ENCODE measurements at places on chromosomes 5 and 9.

- peak; percentile 55 for DNase-seq
Measured at GRCh38 chr5:93100428-93100827, 480.6 kb downstream of the NR2F1-AS1 start.

DNA sequence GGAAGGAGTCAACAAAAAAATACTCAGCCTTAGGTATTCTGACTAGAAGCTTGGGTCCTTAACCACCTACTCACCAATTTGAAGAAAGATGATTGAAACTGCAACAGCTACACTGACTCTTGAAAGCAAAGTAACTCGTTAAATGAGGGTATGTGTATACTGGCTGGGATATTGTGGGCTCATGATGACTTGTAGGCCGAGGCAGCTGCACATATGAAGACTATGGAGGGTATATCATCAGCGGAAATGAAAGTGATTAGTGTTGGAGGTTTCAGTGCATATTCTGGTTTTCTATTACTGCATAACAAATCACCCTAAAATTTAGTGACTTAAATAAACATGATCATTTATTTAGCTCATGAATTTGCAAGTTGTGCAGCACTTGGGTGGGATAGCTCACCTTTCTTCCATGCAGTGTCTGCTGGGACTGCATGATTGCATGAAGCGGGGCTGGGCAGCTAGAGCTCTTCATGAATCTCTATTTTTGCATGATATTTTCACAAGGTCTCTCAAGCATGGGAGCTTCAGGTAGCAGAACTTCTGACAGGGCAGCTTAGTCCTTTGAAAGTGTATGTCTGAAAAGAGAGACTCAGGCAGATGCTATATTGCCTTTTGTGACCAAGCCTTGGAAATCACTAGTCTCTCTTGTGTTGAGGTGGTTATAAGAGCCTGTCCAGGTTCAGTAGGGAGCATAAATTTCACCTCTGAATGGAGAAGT, 96.1 kb upstream of the CDKN2B start:
- no peak for DNase-seq

GRCh38 chr5:138552657-138553056, 9.6 kb upstream of the ETF1 start:
- DNase-seq, result no peak

DNA sequence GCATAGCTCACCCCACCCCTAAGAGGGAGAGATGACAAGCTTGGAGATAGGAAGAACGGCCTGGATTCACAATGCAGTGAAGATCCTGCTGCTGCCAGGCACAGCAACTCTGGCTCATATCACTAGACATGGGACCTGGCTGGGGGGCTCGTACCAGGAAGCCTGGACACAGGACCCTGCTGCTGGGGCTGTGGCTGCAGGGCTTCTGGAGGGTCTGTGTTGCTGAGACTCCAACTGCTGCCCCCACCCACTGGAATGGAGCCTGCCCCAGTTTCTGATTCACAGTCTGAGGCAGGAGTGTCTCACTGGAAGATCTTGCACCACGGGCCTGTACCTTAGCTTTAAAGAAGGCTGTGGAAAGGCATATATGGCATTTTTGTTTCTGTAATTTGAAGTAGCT, 31.0 kb upstream of the GLRX start:
- DNase-seq, result no peak

- no peak for DNase-seq
Measured at GRCh38 chr5:69416180-69416579, 1.3 kb downstream of the MARVELD2 start.

GRCh38 chr5:132764051-132764450, 13.0 kb downstream of the SEPTIN8 start:
- no peak for DNase-seq

- DNase-seq, result peak; percentile 68
Measured at GRCh38 chr9:2725898-2726649, 8.8 kb downstream of the KCNV2 start.

DNA sequence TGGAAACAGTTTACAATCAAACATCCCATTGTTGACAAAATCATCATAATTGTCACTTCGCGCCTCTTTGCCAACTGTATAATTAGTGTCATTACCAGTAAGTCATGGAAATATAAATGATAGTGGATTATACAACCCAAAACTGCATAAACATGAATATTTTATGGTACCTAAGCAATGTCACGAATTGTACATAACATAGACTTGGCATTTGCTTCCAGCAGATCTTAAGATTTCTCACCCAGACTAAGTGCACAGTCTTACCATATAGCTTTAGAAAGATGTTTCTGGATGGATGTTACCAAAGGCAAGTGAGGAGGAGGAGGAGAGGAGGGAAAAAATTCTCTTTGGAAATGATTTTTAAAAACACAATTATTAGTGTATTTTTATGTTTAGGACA, 113.4 kb upstream of the TAS2R1 start:
- no peak for DNase-seq

DNA sequence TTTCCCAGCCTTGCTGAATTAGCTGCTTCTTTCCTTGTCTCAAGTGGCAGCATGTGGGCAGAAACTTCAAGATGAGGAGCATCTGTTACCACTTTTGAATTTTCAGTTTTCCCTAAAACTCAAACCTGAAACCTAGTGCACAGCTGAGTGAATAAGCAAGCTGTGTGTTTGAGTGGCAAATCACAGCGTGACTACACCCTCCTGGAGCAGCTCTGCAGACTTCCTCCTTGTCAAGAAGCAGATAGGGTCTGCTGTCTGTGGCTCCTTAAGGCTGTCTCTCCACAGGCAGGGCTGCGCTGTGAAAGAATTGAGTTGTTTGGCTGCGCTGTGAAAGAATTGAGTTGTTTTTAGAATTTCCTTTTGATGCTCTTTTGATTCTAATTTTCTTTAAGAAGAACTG, 179.7 kb upstream of the HAPLN1 start:
- peak; percentile 29 for DNase-seq

GRCh38 chr5:16687898-16688297, 71.1 kb upstream of the RETREG1 start:
- DNase-seq, result no peak

DNA sequence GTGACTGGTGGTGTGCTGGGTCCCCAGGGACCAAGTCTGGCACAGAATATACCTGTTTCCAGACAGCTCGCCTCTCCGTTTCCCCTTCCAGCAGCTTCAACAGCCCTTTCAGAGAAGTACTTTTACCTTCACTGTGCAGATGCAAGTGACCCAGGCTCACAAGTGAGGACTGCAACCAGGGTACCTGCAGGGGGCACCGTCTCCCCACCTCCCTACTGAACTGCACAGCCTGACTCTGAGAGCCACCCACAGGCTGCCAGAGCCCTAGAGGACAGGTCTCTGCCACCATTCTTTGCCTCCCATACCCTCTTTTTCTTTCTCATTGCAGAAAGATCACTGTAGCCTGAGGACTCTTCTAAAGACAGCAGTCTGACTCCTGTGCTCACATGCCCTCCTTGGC, 15.4 kb downstream of the IL9 start:
- DNase-seq, result peak; percentile 10

DNA sequence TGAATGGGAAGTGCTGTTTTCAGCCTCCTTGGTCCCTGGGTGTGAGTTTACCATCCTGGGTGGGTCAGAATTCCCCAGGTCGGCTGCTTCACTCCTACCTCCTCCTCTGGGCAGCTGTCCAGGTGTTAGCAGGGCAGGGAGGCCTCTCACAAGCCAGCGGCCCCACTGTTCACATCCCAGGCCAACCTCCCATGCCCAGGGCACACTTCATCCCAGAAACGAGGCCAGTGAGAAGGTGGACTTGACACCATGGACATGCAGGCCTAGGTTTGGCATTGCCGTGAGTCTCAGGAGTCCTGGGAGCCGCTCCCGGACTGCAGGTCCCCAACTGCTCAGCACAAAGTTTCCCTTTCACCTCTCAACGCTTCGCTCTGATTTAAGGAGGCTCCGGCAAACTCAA, 229.6 kb upstream of the IRX2 start:
- DNase-seq, result no peak

GRCh38 chr9:89623925-89624420, 19.2 kb downstream of the GADD45G start:
- no peak for DNase-seq

- no peak for DNase-seq
Measured at GRCh38 chr5:32996336-32996735, 285.2 kb downstream of the NPR3 start.

- DNase-seq, result peak; percentile 77
Measured at GRCh38 chr9:94084314-94084713, at the start of gene PTPDC1. PTPDC1 (plus strand) TSS chr9:94084464; CDS start chr9:94084531, 67 bp downstream.

GRCh38 chr9:6716766-6717165, 41.0 kb upstream of the KDM4C start:
- DNase-seq, result no peak

DNA sequence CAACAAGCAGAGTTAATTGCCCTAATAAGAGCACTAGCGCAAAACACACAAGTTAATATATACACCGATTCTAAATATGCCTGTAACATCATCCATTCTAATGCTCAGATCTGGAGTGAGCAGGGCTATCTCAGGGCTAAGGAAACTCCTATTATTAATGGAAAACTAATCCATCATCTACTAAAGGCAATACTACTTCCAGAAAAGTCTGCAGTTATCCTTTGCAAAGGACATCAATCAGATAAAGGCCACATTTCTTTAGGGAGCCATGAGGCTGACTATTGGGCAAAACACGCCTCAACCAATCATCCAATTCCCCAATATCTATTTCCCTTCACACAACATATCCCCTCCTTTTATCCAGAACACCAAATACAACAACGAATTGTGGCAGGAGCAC, 1032.3 kb upstream of the NUDT12 start:
- DNase-seq, result no peak

- DNase-seq, result peak; percentile 12
Measured at GRCh38 chr5:60410427-60410826, 289.5 kb downstream of the DEPDC1B start.

GRCh38 chr5:97010606-97011005, 74.7 kb downstream of the LNPEP start:
- DNase-seq, result peak; percentile 60

- DNase-seq, result no peak
Measured at GRCh38 chr5:15899481-15899880, 280.1 kb downstream of the MARCHF11 start.

- DNase-seq, result no peak
Measured at GRCh38 chr5:35538198-35538931, 79.3 kb upstream of the SPEF2 start.

- DNase-seq, result peak; percentile 72
Measured at GRCh38 chr5:72006361-72006760, 100.9 kb upstream of the MAP1B start.

DNA sequence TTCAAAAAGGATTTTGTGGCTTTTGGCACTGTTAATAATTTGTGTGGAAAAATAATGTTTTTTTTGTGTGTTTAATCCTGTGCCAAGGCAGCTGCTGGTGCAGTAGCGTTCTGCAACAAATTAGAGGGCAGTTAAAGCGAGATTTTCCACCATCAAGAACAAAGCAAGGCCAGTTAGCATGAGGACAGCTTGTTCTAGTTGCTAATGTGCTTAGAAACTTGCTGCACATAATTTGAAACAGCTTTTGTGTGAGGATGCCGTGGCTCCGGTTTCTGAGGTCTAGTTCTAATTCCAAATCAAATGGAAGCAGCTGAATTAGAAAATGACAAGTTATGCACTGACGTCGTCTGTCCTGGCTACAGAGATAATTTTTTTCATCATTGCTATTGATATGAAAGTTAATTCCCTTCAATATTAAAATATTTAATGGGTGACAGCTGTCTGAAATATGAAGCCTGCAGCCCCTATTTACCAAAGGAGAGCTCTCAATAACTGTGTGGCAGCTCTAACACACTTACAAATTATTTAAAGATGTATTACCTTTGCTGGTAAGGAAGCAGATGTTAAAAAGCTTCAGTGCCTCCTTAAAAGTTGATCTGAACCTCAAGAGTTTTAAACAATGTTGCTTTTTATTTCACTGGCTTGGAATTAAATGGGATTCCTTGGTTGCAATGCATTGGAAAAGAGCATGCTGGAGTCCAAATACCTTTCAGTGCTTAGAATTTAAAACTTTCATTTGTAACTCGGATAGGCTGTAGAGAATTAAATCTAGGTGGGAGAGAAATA, 128.6 kb downstream of the SPATA31D1 start:
- peak; percentile 65 for DNase-seq

DNA sequence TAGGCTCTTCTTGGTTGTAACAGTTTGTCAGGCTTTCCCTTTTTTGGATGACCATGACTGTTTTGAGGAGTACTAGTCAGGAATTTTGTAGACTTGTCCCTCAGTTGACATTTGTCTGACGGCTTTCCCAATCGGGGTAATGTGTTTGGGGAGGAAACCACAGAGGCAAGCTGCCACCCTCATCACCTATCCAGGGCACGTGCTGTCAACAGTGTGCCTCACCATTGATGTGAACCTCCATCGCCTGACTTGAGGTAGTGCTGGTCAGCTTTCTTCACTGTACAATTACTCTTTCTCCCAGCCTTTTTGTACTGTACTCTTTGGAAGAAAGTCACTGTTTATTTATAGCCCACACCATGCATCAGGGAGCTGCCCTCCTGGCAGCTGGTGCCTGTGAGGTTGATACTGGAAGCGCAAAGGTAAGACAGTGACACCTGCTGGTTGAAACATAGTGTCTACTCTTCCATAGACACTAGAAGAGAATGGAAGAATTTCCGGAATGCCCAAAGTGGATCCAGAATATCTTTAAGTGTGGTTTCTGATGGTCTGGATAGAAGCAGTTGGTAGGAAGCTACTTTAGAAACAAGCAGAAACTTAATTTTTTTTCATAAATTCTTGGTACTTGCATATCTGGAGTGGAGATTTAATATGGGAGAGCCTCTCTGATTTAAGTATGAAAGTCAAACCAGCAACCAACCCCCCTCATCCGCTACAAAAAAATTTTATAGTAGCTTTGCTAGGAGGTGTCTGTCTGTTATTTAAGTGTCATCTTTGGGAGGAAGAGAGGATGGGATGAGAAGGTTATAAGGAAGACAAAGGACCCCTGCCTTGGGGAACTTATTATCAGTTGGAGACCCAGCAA, 69.3 kb downstream of the SNX30 start:
- peak; percentile 71 for DNase-seq

- no peak for DNase-seq
Measured at GRCh38 chr5:11595045-11595444, 309.2 kb downstream of the CTNND2 start.

All from fibroblast of skin of right biceps (primary cell).